ENCODE measurements at places on chromosomes 16 and 17.

DNA sequence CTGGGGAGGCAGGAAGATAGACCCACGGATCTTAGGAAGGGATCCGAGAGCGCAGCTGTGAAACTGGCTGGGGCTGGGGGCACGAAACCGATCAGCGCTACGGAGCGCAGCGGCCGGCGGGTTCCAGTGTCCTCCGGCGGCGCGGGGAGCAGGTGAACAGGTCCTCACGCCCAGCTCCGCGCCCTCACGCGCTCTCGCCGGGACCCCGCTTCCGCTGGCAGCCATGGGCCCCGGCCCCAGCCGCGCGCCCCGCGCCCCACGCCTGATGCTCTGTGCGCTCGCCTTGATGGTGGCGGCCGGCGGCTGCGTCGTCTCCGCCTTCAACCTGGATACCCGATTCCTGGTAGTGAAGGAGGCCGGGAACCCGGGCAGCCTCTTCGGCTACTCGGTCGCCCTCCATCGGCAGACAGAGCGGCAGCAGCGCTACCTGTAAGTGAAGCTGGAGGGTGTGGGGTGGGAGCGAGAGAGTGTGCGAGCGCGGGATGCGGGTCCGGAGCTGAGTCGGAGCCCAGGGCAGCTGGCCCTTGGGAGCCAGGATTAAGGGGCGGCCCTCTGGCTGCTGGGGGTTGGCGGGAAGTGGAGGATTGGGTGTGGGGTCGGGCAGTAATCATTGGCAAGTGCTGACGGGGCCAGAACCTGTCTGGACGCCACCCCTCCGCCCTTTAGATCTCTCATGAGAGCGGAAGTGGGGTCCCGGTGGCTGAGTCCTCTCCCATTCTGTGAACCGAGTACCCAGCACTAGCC lies 479 bp downstream of the ITGA3 start:
- DNase-seq: peak; percentile 60

- no peak for DNase-seq
Measured at GRCh38 chr16:78762222-78762621, 662.8 kb downstream of the WWOX start.

- no peak for DNase-seq
Measured at GRCh38 chr16:88962478-88963152, 14.4 kb downstream of the CBFA2T3 start.

GRCh38 chr16:8087597-8088289 lies 502.6 kb downstream of the TMEM114 start:
- DNase-seq: no peak

DNA sequence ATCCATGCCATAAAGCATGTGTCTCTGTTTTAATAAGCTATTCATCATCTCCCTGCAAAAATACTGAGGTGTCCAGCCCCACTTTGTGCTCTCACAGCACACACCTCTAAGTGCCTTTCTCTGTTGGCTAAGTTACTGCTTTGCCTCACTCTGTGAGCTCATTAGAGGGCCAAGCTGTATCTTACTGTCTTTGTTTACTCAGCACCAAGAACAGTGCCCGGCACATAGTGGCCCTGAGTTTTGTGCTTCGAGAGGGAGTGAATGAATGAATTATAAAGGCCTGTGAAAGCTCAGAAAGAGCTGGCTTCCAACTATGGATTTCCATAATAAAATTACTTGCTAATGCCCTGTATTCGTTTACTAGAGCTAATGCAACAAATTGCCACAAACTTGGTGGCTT lies 50.2 kb upstream of the NOG start:
- DNase-seq: no peak

DNA sequence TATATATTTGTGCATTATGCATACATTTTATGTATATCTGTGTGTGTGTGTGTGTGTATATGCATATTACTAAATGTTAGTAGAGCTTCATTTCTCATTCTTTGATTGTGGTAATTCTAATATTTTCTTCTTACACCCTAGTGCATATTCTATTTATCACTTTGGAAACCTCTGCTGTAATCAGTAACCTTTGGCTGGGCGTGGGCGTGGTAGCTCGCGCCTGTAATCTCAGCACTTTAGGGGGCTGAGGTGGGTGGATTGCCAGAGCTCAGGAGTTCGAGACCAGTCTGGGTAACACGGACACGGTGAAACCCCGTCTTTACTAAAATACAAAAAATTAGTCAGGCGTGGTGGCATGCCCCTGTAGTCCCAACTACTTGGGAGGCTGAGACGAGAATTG lies 26.9 kb downstream of the CPSF4L start:
- DNase-seq: no peak
